ENCODE measurements at places on chromosomes 11 and 22. TPM values are rescaled to one million over a fixed set of nuclear protein-coding genes. Genes with fewer than 3 reads are reported as not detected.

SIAE gene
- 4.1 TPM for total RNA-seq

FGF4 gene
- not detected for total RNA-seq

RIMBP3C gene
- not detected for total RNA-seq

MUC15 gene
- total RNA-seq: 0.36 TPM

PRR33 gene
- not detected for total RNA-seq

PANX3 gene
- total RNA-seq: not detected

MMP7 gene
- 5.9 TPM for total RNA-seq

ZP1 gene
- not detected for total RNA-seq

BLID gene
- total RNA-seq: 0.34 TPM

OR4C5 gene
- not detected for total RNA-seq

C11orf86 gene
- not detected for total RNA-seq

GGTLC2 gene
- not detected for total RNA-seq

MS4A14 gene
- not detected for total RNA-seq

C11orf16 gene
- total RNA-seq: not detected

BARX2 gene
- total RNA-seq: 0.51 TPM

KCNK4 gene
- total RNA-seq: 0.23 TPM

MRGPRD gene
- not detected for total RNA-seq

CD82 gene
- 42.7 TPM for total RNA-seq

SCUBE2 gene
- total RNA-seq: 0.51 TPM

YWHAH gene
- 222 TPM for total RNA-seq

NRGN gene
- total RNA-seq: 2.7 TPM

ALDH3B1 gene
- total RNA-seq: 5.8 TPM

SGSM1 gene
- not detected for total RNA-seq

OR52I1 gene
- not detected for total RNA-seq

CTSW gene
- total RNA-seq: not detected

CYB5R3 gene
- total RNA-seq: 34.8 TPM

SSTR3 gene
- total RNA-seq: not detected

SPON1 gene
- total RNA-seq: 0.09 TPM

TRIM68 gene
- total RNA-seq: 9.6 TPM

KCNQ1OT1 gene
- total RNA-seq: 0.77 TPM

GANAB gene
- 128 TPM for total RNA-seq

GLYATL1B gene
- total RNA-seq: not detected

GPHA2 gene
- total RNA-seq: not detected

DENND6B gene
- 0.09 TPM for total RNA-seq
